ENCODE measurements at places on chromosomes 16 and 17.

DNA sequence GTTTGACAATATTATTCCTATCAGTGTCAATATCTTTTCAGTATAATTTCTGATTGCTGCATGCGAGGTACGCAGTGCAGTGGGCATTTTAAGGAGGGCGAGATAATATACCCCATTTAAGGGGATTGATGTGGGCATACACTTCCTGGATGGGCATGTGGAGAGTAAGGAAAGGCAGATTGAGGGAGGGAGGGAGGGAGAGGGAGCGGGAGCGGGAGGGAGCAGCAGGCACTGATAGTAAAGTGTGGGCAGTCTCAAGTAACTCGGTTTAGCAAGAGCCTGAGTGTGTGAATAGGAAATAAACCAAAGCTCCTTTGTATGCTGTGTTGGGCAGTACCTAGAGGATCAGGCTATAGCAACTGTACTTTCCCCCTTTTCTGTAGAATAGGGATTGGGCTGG lies 5.1 kb downstream of the BPTF start:
- no peak for DNase-seq

GRCh38 chr17:17258998-17259397 lies 22.0 kb upstream of the FLCN start:
- DNase-seq, result no peak

DNA sequence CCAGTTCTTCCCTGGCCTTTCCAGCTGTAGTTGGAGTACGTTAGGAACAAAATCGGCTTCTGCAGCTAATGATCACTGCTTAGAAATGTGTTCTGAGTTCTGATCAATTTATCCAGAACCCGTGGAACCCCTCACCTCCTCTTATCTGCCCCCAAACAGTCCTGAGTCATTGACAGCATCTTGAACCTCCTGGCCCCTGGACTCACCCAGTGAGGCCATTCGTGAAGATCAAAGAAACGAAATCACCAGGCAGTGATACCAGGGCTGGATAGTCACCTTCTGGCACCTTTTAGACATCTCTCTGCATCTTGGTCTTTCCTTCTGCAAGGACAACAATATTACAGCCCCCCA lies 17.0 kb upstream of the EXOC7 start:
- no peak for DNase-seq

- no peak for DNase-seq
These were observed 3.5 kb upstream of the ITGAE start for GRCh38 chr17:3804503-3804931.

DNA sequence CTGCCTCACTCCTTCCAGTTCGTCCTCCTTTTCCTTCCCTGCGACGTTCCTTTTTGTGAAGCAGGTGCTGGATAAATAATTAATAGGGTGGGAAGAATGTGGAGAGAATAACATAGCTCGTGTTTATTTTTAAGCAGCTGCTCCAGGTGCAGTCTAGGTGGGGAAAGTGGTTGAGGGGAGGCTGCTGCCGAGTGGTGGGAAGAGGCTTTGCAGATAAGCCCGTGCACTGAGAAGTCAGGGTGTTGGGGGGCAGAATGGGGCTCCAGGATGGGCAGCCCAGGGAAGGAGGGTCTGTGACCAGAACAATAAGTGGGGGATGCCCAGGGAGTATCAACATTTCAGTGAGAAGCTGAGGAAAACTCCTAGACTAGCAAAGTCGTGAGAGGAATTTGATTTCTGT lies 300.5 kb downstream of the CPPED1 start:
- no peak for DNase-seq

- no peak for DNase-seq
These were observed 21.7 kb downstream of the CARHSP1 start for GRCh38 chr16:8847145-8847544.

- DNase-seq, result peak; percentile 40
These were observed 230.6 kb downstream of the MSI2 start for GRCh38 chr17:57486882-57487301.

DNA sequence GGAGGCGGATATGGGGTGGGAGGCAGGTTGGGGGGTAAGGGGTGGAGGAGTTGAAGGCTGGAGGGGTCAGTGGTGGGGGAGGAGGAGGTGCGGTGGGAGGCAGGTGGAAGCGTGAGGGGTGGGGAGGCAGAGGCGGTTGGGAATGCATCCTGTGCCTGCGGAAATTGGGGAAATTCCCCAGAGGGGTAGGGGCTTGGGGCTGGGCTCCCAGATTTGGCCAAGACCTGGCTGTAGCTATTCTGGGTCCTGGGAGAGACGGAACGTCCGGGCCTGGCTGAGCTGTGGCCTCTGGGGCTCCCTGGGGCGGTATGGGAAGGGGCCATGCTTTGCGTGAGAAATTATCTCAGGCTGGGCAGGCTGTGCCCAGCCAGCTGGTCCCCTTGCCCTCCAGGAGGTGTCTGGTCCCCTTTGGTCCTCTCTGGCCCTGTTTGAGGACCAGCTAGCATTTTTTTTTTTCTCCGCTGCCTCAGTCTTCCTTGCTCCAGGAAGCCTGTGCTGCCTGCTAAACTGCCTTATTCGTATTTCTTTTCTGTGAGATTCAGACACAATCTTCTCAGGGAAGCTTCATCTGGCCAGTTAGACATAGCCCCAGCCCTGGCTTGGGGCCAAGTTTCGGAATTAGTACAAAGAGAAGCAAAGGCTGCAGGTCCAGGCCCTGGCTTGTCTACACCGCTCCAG lies 7.3 kb upstream of the TRPV2 start:
- peak; percentile 49 for DNase-seq

DNA sequence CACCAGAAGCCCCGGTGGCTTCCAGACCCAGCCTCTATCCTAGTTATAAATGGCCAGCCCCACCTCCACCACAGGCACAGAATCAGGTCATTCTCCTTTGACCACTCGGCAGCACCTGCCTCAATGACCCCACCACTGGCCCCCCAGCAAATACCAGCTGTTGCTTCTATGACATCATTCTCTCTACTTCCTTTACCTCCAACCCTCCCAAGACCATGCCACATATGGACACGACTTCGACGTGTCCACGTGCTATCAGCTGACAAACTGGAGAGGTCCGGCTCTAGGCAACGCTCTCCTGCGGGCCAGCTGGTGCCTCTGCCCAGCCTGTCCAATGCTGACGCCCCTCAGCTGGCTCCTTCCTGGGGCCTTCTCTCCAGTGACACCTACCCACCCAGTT lies 5.9 kb downstream of the ALYREF start:
- DNase-seq, result no peak

DNA sequence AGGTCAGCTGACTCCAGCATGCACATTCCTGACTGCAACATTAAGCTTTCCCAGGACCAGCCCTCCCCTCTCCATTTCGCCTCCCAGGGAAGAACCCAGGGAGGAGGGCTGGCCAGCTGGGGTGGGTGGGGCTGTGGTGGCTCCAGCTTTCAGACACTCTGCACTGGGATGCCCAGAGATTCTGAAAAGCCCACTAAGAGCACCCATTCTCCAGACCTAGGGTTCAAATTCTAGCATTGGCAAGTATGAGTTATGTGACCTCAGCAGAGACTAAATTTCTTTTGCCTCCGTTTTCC lies 7.8 kb downstream of the DLX3 start:
- DNase-seq, result no peak

DNA sequence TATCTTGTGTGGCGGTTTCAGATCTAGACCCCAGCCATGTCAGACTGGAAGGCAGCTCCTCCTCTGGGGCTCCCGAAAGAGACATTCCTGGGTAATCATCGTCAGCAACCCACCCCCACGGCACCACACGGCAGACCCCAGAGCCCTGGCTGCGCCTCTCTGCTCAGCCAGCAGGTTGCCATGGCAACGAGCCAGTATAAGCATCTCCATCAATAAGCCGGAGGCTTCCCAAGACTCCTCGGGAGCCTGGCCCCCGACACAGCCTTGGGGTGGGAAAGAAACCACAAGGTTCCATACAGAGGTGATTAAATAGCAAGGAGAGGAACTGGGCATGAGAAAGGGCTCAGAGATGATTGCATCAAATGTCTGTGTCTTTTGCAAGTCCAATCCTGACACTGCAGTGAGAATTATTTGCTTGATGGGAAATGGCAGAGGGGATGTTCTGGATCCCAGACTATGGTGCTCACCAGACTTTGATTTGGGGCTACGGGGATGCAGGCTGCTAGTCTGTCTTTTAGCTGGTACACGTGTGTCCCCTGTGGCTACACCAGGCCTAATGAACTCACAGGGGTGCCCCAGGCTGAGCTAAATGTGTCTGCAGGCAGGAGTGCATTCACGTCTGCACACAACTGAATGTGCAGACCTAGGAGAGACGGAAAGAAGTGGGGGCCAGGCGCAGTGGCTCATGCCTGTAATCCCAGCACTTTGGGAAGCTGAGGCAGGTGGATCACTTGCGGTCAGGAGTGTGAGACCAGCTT lies 320.5 kb upstream of the TNRC6C start:
- DNase-seq, result no peak

DNA sequence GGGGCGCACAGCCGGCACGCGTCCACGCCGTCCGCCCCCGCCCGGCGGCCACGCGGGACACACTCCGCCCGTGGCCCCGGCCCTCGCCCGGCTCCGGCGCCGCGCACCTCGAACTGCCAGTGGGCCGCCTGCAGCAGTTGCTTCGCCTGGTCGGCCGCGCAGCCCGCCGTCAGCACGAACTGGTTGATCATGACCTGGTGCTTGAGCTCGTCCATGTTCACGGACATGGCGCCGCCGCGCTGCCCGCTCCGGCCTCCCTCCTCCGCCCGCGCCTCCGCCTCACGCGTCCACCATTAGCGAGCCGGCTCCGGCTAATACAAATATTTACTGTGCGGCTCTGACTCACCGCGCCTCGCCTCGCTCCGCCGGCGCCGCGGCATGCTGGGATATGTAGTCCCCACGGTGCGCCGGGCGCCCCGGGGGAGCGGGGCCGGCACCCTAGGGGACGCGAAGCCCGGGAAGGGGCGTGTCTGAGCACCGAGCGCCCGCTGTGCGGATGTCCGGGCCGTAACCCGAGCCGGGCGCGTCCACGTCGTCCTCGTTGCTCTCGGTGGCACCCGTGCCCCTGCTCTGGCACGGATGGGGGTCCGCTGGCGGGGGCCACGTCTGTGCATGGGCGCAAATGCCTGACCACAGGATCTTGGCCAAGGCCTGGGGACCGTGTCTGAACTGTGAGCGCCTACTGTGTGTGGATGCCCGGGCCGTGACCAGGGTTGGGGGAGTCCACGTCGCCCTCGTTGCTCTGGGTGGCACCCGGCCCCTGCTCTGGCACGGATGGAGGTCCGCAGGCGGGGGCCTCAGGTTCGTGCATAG lies at the start of gene UBALD1:
TSS of gene UBALD1 (minus strand) at position 318 of the 813 bp plus-strand sequence. CDS start at position 227, 91 bp downstream.
- DNase-seq, result peak; percentile 89

GRCh38 chr16:57060323-57061083 lies 31.9 kb upstream of the CPNE2 start:
- DNase-seq, result no peak

- DNase-seq, result no peak
These were observed 4.0 kb downstream of the SIAH1 start for GRCh38 chr16:48381201-48381600.

GRCh38 chr16:30656974-30657865 lies 1.0 kb upstream of the FBRS start:
- DNase-seq, result no peak

DNA sequence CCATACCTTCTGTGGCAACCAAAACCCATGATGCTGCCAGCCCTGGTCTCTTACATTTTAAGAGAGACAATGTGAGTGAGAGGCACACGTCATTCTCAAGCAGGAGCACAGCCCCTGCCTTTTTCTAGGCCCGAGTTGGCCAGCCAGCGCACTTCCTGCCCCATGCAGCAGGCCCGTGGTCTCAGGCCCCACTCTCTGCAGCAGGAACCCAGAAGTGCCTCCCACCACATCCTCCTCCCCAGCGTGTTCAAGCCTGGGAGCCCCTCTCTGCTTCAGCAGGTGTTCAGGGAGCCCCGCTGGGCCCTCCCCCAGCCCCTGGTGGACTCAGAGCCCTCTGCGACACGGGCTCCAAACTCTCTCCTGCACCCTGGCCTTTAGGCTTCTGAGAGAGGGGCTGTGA lies 30.5 kb downstream of the ITGAE start:
- DNase-seq, result no peak

DNA sequence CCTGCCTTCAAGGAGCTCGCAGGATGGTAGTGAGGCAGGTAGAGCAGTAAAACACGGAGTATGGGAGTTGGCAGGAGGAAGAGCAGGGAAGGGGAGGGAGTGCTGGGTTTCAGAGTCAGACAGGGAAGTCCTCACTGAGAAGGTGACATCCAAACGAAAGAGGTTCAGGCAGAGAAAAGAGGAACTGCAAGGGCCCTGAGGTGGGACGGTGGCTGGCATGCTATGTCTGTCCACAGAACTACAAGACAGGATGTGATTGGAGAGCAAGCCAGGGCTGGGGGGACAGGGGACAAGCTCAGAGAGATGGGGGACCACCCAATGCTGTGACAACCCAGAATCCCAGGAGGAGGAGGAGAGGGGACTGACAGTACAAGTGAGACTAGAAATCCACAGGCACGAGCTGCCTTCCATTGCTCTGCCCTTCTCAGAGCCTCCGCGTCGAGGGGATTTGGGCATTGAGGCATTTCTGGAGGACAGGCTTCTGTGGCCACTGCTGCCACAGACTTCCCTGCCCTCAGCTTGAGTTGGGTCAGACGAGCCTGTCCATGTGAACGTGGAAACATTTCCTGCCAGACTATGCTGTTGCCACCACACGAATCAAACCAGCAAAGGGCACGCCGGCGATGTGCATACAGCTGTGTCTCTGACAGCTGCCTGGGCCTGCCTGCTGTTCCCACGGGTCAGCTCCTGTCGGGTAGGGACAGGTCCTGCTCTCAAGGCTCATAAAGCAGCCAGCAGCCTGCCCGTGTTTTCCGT lies 100.1 kb downstream of the RAB11FIP4 start:
- DNase-seq, result peak; percentile 83

DNA sequence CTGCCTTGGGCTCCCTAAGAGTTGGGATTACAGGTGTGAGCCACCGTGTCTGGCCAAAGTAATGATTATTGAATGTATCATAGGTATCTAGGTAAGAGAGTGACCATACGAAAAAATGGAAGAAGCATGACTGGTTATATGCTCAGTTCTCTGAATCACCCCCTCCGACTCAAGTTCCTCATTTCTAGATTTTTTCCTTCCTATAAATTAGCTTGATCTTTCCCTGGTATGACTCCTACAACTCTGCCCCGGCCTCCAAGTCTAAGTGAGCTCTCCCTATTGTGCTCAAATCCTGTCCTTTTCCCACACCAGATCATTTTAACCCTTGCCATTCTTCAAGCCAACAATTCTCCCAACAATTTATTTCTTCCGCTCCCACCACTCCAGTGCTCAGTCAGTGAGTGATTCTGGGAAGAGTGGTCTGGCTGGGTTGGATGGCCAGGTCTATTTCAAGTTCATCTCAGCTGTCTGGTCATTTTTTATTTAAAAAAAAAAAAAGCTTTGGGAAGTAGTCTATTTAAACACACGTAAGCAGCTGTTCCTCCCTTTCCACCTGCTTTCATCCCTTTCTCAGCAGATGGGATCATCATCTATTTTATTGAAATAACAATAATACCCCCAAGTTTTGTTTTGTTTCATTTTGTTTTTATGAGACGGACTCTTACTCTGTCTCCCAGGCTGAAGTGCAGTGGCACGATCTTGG lies 120.2 kb upstream of the HS3ST2 start:
- DNase-seq, result peak; percentile 45

DNA sequence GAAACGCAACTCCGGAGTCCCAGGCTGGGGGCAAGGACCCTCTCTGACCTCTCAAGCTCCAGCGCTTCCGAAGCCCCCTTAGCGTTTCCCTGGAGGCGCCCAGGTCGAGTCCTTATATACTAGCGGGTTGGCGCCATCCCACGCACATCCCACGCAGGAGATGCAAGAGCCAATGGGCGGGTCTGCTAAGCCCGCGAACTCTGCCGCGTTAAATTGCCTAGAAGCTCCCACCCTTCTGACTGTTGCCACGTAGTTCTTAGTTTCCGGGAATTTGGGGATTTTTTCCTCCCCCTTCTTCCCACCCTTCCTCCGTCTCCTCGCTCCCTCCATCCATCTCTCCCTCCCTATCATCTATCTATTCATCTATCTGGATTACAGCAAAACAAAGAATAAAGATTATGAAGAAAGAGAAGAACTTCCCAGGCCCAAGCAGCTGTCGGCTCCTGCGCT lies at the start of gene SLFN11:
TSS of gene SLFN11 (minus strand) at position 88 of the 450 bp plus-strand sequence. CDS start 9,814 bp downstream, outside the sequence.
- peak; percentile 77 for DNase-seq

Measured in CD14-positive monocyte (primary cell).